GM06990 (cell line): ENCODE measurements at places on chromosomes 5 and 9.

- DNase-seq, result no peak
Observed at GRCh38 chr5:64213011-64213410, 47.4 kb downstream of the RNF180 start.

DNA sequence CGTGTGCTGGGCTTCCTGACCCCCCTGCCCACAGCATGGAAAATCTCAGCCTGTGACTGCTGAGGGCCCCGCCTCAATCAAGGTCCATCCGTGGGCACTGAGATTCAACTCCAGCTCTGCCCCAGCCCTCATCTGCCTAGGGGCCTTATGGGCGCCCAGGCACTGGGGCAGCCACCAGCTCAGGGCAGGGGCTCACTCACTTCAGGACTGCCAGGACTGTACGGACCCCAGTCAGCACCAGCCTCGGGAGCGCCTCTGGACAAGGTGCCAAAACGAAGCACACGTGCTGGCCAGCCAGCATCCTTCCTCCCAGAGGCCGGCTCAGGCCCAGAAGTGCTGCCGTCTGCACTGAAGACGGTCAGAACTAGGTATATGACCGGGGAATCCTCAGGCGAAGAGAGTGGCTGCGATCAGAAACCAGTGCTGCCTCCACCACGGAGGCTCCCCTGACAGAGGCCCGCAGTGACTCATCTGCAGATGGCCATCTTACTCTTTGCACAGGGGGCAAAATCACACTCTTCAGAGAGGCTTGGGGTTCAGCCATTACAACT is 19.6 kb downstream of the CLPTM1L start:
- DNase-seq, result no peak

DNA sequence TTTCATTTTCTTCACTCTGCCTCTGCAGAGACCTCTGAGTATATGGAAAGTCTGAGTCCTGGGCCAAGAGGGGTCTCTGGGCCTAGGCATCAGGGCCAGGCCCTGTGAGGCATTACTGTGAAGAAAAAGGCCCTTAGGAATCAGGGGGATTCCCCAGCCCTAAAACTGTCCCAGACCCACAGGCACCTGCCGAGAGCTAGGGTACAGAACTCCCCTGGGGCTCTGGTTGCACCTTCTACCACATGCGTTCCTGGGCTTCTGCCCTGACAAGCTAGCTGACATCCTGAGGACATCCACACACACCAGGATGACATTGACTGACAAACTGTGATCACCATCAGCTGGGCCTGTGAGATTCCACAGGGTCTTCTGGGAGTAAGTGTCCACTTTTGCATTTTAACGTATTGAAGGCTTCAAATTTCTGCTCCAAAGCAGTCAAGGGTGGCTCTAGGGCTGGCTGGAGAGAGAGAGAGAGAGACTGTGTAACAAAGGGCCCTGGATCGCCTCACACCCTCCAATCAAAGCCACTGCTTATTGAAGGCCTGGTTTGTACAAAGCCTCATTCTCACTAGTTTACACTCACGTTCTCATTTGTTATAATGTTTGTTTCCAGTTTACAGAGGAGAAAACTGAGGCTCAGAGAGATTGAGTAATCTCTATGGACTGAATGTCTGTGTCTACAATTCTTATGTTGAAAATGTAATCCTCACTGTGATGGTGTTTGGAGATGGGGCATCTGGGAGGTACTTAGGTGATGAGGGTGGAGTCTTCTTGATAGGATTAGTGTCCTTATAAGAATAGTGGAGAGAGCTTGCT is 45.1 kb downstream of the TGFBI start:
- DNase-seq, result peak; percentile 9

DNA sequence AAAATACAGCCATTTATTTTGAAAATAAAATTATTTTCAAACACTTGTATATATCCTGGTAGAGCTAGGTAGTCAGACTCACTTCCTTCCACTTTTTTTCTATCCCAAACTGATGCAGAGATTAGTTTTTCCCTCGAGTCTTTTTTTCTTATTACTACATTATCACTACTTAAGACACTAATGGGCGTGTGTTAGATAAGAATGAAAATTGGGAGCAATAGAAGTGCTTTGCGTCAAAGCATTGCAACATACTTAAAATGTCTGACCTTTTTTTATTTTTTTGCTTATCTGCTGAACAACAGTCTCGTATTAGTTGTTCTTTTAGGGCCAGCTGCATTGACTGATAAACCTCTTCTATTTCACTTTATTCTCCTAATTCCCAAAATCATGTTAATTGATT is 1278.7 kb downstream of the CDH12 start:
- DNase-seq, result no peak

DNA sequence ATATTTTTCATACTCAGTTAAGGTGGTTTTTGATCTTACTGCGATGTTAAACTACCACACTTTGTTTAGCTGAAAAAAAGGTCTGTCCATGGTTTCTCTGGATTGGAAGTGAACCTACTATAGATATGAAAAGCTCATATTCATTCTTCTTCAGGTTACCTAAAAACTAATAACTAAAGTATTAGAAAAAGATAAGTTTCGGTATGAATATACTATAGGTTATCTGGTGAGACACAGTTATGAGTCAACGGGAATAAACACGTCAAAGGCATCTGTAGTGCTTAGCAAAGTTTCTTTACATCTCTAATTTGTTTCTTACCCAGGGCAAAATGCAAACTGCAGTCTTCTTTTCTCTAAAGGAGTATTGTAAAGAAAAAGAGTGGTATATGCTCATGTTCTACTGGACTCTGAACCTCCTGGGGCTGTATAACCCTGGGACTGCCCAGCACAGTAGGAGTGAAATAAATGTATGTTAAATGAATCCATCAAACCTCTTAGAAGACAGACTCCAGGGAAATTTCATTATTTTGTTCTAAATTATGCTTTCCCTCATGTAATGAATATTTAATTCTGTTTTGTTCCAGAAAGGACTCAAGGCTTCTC is 521.9 kb downstream of the PDE4D start:
- no peak for DNase-seq

DNA sequence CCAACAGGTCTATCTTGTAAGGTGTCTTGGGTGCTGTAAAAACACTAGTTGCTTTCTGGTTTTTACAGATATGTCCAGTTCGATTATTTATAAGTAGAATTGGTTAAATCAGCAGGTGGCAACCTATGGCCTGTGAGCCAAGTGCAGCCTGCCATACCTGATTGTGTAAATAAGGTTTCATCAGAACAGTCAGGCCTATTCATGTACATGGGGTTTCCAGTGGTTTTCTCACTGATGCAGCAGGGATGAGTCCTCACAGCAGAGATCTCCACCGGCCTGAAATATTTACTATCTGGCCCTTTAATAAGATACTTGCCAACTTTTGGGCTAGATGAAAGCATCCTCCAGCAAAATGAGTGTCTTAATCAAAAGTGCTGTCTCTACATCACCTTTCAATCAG is 132.9 kb upstream of the ICE1 start:
- DNase-seq, result no peak

DNA sequence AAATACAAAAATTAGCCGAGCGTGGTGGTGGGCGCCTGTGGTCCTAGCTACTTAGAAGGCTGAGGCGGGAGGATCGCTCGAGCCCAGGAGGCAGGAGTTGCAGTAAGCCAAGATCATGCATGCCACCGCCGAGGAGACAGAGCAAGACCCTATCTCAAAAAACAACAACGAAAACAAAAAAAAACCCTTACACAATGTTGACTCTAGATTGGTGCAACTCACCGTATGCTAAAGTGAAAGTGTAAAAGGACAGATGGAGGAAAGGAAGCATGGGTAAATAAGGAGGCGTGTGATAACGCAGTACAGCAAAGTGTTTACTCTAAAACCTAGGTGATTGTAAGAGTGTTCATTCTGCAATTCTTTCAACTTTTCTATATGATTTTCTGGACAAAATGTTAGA is 15.9 kb upstream of the RUFY1 start:
- DNase-seq, result peak; percentile 37

- no peak for DNase-seq
Observed at GRCh38 chr9:33445389-33446239, 1.8 kb downstream of the AQP3 start.

DNA sequence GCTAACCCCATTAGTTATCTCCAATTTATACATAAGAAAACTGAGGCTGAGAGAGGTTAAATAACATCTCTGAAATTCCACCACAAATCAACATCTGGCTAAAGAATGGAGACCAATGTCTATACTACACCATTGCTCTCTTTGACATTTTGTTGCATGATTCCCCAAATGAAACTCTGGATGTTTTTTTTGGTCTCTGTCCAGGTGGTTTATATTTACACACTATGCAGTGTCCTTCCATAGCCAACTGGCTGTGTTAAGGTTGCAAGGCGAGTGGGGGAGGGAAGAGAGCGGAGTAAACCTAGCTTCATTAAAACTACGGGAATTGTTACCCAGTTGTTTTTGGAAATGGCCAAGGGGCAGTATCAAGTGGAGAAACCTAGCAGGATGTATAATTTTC is 67.2 kb downstream of the KIF4B start:
- no peak for DNase-seq

DNA sequence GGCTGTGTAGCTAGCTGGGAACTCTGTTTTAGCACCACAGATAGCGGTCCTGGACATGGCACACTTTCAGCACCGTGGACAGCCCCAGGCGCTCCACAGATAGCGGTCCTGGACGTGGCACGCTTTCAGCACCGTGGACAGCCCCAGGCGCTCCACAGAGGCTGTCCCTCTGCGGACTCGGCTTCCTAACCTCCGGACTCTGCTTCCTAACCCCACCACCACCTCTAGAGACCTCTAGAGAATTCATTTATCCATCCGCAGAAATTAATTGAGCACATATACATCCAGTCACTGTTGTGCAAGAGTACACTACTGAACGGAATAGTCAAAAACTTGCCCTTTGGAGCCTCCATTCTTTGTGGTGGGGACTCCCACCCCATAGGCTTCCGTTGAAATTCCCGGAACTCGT is 27.4 kb downstream of the UNC5A start:
- no peak for DNase-seq

DNA sequence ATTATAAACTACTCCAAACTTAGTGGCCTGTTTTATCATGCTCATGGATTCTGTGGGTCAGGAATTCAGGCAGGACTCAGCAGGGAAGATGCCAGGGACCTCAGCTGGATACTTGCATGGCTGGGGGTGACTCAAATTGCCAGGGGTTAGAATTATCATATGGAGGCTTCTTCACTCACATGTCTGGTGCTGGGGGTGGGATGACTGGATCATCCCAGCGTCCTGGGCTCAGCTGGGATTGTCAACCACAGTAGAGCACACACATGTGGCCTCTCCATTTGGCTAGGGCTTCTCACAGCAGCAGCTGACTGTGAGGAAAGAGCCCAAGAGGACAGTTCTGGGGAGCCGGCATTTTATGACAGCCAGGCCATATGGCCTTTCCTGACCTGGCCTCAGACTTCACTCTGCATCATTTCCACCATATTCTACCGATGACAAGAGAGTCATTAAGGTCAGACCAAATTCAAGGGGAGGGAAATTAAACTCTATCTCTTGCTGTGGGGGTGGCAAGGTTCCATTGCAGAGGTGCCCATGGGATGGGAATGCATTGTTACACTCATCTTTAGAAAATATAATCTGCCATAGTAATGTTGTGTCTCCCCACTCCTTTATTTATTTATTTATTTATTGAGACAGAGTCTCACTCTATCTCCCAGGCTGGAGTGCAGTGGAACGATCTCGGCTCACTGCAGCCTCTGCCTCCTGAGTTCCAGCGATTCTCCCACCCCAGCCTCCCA is 5.2 kb upstream of the GRK6 start:
- no peak for DNase-seq

- no peak for DNase-seq
Observed at GRCh38 chr9:130196643-130197042, 24.4 kb downstream of the NCS1 start.

GRCh38 chr5:67038817-67039603 is 157.6 kb downstream of the CD180 start:
- DNase-seq, result no peak

DNA sequence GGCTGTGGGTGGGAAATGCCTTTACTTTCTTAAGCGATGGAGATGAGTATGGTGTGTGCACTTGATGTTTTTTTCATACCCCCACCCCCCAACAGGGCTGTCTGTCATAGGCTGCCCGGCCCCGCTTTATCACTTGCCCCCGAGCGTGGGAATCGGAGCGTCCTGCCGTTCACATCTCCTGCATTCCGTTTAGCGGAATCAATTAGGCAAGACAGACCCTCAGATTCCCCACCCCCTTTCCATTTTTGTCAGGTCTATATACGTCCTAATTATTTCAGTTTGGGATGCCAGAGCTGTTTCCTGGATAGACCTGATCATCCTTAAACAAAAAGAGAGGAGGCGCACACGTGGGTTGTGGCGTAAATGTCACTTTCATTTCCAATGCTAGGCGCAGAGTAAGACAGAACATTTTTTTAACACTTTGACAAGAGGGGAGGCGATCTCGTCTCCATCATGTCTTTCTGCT is 217.2 kb downstream of the MEF2C start:
- DNase-seq, result no peak

DNA sequence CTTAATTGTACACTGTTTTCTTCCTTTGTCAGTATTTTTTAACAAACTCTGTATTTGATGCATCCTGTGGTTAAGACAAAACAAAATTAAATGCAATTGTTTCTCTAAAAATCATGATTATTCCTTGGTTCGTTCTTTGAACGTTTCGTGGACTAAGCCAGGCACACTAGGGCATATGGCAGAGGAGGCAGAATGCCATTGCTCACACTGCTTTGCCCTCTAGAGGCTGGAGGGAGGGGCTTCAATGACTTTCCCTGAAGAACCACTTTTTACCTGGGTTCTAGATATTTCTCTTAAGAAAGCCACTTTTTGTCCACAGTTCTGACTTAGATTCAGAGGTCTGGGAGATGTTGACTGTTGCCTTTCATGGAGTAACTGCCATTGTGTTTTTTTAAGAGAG is 236.2 kb upstream of the ADAMTSL1 start:
- DNase-seq, result no peak

DNA sequence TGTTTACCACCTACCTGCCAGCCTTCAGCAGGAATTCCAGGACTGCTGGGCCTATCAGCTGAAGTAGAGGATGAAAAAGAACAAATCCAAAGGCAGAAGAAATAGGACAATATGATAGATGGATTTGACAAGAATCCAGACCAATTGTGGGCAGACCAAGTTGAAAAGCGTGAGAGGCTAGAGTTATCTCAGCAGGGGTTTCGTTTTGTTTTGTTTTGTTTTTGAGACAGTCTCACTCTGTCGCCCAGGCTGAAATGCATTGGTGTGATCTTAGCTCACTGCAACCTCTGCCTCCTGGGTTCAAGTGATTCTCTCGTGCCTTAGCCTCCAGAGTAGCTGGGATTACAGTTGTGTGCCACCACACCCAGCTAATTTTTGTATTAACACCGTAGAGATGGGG is 113.2 kb downstream of the PALM2AKAP2 start:
- no peak for DNase-seq

DNA sequence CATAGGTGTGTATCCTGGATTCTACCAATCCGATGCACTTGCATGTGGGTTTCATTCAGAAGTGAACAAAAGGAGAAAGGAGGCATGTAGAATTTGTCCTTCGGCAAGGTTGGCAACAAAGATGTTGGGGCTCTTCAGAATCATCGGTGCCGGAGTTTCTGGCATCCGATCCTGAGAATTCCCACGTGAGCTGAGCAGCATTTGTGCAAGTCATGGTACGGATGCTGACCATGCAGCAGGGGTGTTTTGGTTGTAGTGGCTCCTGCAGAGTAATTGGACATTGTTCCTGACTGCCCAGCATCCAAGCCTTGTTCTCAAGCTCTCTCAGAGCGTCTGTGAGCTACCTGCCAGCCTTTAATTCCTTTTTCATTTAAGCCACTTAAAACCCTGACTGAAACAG is 19.0 kb upstream of the POC5 start:
- DNase-seq, result no peak

- DNase-seq, result no peak
Observed at GRCh38 chr5:169112016-169112415, 188.9 kb downstream of the SLIT3 start.

- DNase-seq, result no peak
Observed at GRCh38 chr9:115912086-115912485, 241.5 kb upstream of the PAPPA start.

- no peak for DNase-seq
Observed at GRCh38 chr5:88436290-88436689, 167.6 kb upstream of the TMEM161B start.
